ENCODE measurements at places on chromosomes 16 and 17.
A peak's percentile ranks its signal among the peaks of the same experiment; 100 is the strongest.

DNA sequence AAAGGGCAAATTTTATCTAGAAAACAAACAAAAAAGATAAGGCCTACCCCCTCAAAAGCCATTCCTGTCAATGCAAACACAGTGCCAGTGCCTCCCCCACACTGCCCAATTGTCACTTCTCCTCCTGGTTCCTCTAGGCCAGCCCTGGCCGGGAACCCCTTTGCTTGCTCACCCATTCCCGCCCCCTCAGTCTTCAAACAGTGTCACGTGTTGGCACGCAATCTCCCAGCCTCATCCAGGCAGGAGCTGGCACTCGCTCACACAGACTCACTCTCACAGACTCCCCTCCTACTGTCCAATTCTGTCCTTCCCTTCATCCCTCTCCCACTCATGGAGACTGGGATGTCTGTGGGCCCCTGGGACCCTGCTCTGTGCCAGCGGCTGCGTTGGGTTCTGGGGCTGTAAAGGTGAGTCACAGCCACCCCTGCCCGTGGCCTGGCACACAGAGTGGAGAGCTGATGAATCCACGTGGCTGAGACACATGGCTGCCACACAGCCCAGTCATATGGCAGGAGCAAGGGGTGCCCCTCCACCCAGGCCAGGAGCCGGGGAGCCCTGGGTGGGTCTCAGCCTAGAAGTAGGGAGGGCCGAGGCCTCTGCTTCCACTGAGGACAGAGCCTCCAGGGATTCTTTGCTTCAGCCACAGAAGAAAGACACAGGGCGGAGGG lies 54.8 kb downstream of the VAC14 start:
- peak; percentile 86 for DNase-seq

DNA sequence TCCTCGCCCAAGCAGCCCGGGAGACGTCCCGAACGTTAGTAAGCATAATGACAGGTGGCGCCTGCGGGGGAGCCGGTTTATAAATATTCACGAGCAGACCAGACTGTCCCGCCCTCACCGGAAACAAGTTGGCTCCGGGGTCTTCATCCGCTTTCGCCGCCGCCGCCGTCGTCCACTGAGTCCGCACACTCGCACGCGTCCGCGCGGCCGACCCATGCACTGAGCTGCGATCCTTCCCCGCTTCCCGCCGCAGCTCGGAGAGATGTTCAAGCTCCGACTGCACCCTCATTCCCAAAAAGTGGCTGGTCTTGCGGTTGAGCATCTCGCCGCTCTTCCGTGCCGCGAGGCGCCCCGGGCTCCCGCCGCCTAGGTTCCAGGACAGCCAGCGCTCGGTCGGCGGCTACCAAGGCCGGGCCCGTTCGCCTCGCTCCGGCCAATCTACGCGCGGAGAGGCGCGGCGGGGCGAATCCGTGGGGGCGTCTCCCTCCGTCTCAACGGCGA lies 385 bp downstream of the CFAP119 start:
- DNase-seq, result peak; percentile 25

GRCh38 chr16:78815713-78816112 lies 716.3 kb downstream of the WWOX start:
- DNase-seq, result no peak

GRCh38 chr17:77734371-77735080 lies 224.0 kb upstream of the TNRC6C start:
- DNase-seq, result no peak

- DNase-seq, result no peak
Observed at GRCh38 chr17:61806081-61806828, 57.1 kb downstream of the BRIP1 start.

DNA sequence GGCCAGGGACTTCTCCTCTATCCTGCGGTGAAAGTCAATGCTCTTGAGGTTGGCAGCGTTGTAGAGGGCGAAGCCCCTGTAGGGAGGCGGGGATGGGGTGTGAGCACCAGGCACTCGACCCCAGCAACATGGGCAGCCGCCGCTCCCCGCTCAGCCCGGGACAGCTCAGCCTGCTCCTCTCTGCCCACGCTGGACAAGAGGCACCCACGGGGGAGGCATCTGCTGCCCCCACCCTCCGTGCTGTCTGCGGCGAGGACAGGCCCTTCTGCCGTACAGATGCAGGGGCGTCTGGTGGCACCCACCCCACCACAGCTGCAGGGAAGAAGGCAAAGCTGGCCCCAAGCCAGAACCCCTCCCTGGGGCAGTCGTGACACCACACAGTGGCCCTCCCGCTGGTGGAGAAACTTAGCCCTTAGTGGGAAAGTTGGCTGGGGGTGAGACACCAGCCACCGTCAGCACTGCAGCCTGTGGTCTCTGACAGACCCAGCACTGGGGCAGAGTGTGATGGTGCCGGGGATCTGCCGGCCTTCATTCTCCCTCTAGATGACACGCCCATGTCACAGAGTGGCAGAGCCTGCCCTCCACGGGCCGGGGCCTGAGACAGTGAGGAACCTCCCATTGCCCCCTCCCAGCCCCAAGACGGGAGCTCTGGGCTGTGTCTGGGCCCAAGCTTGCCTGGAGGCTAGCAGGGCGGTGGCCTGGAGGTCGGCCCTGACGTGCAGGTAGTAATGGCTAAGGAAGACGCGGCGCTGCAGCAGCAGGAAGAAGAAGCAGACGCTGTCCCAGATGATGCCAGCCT lies 19.5 kb downstream of the CTU2 start:
- no peak for DNase-seq

GRCh38 chr17:76740329-76741118 lies 2.6 kb downstream of the MFSD11 start:
- peak; percentile 46 for DNase-seq

DNA sequence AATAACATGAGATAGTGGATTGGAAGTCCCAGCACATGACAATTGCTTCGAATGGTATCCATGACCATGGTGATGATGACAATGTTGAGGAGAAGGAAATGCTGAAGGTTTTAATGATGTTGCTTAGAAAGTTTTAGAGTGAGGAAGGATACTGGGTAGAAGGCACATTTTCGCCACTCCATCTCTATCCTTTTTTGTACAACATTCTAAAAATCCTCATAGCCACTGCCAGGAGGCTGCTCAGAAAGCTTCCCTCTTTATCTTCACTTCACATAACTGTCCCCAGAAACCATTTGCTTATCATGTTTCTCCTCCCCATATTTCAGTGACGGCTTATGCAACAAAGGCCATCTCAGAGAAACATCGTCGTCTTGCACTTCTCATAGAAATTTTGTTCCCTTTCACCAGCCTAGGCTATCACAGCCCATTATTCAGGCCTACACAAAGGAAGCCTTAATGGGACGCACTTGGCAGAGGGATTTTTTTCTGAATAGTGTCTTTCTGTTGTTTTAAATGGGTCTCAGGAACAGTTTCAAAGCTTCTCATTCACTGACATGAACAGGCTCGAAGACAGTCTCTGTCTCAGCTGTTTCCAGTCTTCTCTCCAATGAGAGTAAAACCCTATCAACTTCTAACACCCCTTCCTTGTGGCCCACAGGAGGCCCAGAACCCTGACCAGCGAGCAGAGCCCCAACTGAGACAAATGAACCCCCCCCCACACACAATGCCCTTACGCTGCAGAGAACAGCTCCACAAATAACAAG lies 506.7 kb downstream of the HAPSTR1 start:
- no peak for DNase-seq

DNA sequence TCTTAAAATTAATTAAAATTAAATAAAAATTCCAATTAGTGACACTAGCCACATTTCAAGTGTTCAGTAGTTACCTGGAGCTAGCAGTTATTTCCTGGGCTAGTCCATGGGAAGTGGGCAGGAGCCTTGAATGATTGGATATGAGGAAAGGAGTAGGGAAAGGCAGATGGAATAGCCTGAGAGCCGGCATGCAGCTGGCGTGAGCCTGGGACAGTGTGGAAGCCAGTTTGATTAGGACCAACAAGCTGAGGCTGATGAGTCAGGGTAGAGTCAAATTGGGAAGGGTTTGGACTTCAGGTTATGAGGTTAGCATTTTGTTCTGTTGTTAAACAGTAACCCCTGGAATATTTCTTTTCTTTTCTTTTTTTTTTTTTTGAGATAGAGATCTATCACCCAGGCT lies 15.3 kb upstream of the GNA13 start:
- DNase-seq, result peak; percentile 41

- no peak for DNase-seq
Observed at GRCh38 chr17:72350073-72350472, 229.3 kb downstream of the SOX9 start.

DNA sequence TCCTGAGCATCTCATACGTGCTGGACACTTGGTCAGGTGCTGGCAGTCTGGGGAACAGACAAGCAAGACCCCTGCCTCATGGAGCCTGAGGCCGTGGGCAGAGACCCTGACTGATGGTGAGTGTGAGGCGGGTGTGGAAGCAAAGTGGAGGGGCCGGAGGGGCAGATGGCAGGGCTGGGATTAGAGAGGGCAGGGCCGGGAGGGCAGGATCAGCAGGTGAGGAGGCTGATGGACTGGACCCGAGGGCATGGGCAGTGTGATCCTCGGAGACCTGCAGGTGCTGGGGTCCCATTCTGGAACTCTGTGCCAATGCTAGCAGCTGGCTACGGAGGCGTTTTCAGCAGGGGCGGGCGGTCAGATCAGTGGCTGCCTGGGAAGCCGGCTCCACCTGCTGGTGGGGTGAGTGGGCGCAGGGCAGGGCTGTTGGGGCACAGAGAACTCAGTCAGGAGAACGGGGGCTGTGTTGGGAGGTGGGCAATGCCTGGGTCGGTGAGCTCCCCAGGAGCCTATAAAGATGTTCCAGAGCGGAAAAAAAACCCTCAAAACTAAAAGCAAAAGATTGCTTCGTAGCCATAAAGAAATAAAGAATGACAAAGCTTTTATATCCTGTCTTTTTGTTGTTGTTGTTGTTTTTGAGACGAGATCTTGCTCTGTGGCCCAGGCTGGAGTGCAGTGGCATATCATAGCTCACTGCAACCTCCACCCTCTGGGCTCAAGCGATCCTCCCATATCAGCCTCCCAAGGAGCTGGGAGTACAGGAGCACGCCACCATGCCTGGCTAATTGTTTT lies 8.9 kb upstream of the C16orf74 start:
- peak; percentile 30 for DNase-seq

- DNase-seq, result no peak
Observed at GRCh38 chr17:68097161-68097805, 61.7 kb downstream of the KPNA2 start.

DNA sequence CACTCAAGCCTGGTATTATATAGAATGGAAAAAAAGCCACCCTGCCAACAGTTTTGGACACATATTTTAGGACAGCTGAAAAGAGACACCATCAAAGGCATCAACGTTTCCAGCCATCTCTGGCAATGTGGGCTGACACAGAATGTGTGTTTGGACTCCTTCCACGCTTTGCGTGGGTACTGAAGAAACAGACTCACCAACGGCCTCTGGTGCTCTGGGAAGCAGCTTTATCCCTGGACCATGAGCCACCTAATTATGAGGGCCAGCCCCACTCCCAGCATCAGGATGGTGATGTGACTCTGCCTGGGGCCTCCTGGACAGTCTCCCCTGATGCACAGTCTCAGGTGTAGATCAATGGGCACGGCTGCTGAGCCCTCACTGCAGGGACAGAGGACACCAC lies 27.9 kb downstream of the CCDC57 start:
- no peak for DNase-seq

DNA sequence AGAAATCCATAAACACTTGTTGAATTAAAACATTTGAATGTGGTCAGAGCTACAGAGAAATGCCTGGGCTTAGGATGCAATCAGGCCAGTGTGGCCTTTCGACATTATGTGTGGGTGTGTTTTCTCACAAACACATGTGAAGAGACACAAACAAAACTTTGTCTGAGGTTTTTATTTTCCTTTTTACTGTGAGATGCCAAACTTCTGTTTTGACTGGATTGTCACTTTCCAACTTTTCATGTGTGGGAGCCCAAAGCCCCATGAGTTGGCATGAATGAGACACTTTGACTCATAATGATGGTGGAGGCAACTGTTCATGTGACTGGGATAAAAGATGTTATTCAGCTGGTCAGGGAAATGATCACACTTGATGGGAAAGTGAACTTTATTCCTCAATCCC lies 71.9 kb upstream of the GAS7 start:
- DNase-seq, result no peak

- DNase-seq, result peak; percentile 3
Observed at GRCh38 chr16:79316004-79316458, 284.5 kb downstream of the MAF start.

DNA sequence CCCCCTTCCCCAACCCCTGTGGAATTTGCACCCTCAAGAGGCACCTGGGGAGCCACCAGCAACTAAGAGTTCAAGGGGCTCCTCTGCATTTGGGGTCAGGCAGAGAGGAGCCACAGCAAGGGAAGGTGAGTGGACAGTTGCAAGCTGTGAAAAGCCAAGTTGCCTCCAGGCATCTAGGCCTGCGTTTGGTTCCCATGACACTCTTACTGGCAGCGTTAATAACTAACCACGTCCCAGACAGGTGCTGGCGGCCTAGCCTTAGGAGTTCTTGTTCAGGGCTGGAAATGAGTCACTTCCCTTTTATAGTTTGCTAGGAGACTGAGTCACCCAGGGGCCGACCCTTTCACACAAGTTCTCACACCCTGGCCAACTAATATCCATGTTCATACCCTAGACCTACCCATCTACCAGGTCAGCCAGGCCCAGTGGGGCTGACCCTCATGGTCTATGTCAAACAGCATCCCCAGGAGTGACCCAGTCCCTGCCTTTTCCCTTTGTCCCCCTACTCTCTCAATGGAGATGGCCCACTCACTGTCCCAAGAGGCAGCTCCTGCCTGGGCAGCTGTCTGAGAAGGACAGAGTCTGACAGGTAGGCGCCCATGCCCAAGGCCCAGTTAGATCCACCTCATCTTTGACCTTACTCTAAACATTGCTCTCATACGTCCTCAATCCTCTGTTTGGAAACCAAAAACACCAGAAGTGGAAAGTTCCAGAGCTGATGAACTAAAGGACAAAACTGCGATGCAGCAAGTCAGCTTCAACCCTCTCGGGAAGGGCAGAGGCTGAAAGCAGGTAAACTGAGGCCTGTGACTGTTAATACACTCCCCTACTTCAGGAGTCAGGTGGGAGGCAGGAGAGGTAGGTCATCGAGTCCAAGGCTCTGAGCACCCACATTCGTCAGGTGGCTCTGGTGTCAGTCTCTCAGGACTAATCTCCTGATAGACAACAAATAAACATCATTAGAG lies 300.6 kb downstream of the SOX9 start:
- peak; percentile 100 for DNase-seq

DNA sequence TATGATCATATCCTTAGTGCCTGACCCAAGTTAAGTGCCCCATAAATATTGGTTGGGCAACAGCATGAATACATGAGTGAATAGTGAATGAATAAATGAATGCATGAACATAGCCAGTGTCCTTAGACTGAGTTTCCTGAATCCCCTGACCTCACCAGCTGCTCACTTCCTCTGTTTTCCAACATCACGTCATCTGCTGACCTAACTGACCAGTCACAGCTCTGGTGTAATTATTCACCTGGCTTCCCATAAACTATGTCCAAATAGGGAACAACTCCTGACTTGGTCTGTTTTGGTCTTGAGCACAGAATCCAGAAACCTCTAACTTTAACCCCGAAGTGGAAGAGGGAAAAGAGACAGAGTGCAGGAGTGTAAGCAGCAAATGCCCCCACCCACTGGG lies 83.4 kb downstream of the ASIC2 start:
- no peak for DNase-seq

DNA sequence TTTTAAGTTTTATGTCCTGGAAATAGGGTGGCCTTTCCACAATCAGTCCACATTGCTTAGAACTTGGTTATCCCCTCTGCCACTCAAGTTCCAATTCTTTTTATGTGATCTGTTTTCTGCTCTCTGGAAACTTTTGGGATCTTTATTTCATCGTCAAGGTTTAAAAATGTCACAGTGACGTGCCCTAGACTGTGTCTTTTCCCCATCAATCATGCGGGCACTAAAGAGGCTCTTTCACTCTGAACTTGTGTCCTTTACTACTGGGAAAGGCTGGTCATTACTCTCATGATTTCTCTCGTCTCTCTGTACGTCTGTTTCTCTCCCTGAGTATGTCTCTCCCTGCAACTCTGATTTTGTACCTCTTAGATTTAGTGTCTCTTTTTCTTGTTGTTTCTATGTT lies 189.8 kb upstream of the AXIN2 start:
- peak; percentile 39 for DNase-seq
